Panc1 (cell line): ENCODE measurements at places on chromosomes 12 and 14. TPM values are rescaled to one million over a fixed set of nuclear protein-coding genes. Genes with fewer than 3 reads are reported as not detected.

DNA sequence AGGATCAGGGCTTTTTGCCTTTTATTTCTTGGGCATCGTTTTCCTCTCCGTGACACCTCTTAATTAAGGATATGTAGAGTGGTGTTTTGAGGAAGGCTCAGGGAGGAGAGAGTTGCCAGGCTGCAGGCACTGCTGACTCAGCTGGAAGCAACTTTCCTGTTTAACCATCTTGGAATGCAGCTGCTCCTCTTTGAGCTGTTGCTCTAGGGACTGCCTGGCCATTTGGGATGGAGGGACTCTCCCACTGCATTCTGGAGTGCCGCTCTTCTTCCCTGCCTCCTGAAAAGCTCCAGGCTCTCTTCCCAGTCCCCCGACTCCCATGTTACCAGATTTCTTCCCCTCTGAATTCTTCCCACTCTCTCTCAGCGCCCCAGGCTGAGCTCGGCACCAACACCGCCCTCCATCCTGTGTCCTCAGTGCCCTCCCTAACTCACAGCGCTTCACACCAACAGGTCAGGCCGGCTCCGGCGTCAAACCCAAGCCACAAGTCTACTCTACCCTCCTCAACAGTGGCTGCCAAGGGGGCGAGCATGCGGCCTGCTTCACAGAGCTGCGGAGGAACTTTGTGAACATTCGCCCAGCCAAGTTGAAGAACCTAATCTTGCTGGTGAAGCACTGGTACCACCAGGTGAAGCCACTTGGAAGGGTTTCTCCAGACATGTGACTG lies 5.9 kb downstream of the OAS3 start:
- no peak overlapping the region for H3K27ac ChIP-seq
- H3K4me1 ChIP-seq: peaks cover 8% of the 10 kb centered on the region; the same call in 1 of the 2 replicates
- H3K27me3 ChIP-seq: no peaks in the 10 kb centered on the region

DNA sequence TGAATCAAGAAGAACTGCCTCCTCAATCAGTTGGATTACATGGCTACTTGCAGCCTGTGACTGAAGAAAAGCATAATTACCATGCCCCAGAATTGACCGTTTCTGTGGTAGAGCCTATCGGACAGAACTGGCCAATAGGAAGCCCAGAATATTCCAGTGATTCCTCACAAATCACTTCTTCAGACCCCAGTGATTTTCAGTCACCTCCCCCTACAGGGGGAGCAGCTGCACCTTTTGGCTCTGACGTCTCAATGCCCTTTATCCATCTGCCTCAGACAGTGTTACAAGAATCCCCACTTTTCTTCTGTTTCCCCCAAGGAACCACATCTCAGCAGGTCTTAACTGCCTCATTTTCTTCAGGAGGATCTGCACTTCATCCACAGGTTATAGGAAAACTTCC lies 80.8 kb downstream of the RAD52 start:
- no peak overlapping the region for H3K27ac ChIP-seq
- H3K4me1 ChIP-seq: no peaks in the 10 kb centered on the region
- no peaks in the 10 kb centered on the region for H3K27me3 ChIP-seq
- H3K36me3 ChIP-seq: peaks cover 37% of the 10 kb centered on the region

- DNase-seq: peak; percentile 32
- H3K4me3 ChIP-seq: no peak overlapping the region
- peaks cover 7% of the 10 kb centered on the region for H3K27me3 ChIP-seq
- no peaks in the 10 kb centered on the region for H3K36me3 ChIP-seq
- H3K27ac ChIP-seq: no peak overlapping the region
Observed at GRCh38 chr12:66693901-66694513, 15.1 kb upstream of the GRIP1 start.

- H3K27me3 ChIP-seq: no peaks in the 10 kb centered on the region
- no peaks in the 10 kb centered on the region for H3K4me1 ChIP-seq
- no peak overlapping the region for H3K4me3 ChIP-seq
- H3K36me3 ChIP-seq: no peaks in the 10 kb centered on the region
- H3K27ac ChIP-seq: no peak overlapping the region
- DNase-seq: no peak
Observed at GRCh38 chr14:55913324-55914025, 204.7 kb upstream of the PELI2 start.

The HOXC12 gene
- total RNA-seq: 5.1 TPM

DNA sequence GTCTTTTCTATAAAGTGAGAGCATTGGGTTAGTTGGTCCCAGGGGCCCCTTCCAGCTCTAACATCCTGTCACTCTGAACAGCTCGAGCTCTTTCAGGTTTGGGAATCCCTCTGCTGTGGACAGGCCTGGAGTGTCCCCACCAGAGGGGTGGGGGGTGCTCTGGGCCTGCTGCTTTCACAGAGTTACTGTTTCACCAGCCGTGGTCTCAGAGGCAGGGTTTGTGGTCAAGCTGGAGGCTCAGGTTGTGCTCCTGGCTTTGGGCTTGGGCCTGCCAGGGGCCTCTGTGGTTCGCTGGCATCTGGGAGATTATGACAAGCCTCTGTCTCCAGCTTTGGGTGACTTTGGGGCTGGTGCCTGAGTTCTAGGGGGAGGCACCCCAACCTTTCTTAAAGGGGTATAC lies 59.6 kb downstream of the FBXL14 start:
- H3K27ac ChIP-seq: peak overlapping the region; percentile 49
- H3K4me3 ChIP-seq: no peak overlapping the region
- no peaks in the 10 kb centered on the region for H3K36me3 ChIP-seq
- H3K4me1 ChIP-seq: peaks cover 25% of the 10 kb centered on the region
- no peak for DNase-seq

The KANSL2 gene
- 36.9 TPM for total RNA-seq

- no peaks in the 10 kb centered on the region for H3K36me3 ChIP-seq
- H3K4me3 ChIP-seq: no peak overlapping the region
- H3K4me1 ChIP-seq: no peaks in the 10 kb centered on the region
- H3K27ac ChIP-seq: no peak overlapping the region
Observed at GRCh38 chr12:21715386-21715785, 57.7 kb upstream of the LDHB start.

- H3K4me1 ChIP-seq: no peaks in the 10 kb centered on the region
- H3K4me3 ChIP-seq: no peak overlapping the region
- no peak overlapping the region for H3K27ac ChIP-seq
- H3K36me3 ChIP-seq: no peaks in the 10 kb centered on the region
Observed at GRCh38 chr12:70121562-70121961, 121.7 kb upstream of the CNOT2 start.

GRCh38 chr12:58528271-58528670 lies 392.0 kb downstream of the LRIG3 start:
- DNase-seq: no peak
- H3K4me1 ChIP-seq: no peaks in the 10 kb centered on the region
- H3K27me3 ChIP-seq: no peaks in the 10 kb centered on the region
- no peak overlapping the region for H3K27ac ChIP-seq
- no peak overlapping the region for H3K4me3 ChIP-seq
- H3K36me3 ChIP-seq: no peaks in the 10 kb centered on the region

DNA sequence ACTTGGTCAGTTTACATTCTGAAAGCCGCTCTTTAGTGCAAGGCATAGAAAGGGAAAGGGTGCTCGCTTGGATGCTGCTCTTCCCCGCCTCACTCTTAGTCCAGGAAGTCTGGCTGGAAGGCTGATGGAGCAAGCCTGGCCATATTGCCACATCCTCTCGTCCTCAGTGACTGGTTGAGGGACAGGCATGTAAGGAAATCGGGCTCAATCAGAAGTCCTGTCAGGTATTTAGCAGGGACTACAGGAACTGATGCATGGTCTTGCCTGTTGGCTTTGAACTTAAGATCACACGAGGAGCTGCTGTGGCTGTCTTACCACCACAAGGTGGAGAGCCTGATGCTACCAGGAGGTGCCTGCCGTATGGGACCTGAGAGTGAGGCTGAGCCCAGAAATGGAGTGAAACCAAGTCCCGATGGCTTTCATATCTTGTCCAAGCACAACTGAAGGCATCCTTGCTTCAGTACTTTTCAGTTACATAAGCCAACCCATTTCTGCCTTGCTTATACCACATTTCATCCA lies 10.7 kb upstream of the C12orf75 start:
- H3K27ac ChIP-seq: no peak overlapping the region
- H3K36me3 ChIP-seq: no peaks in the 10 kb centered on the region
- DNase-seq: no peak
- H3K4me1 ChIP-seq: no peaks in the 10 kb centered on the region
- H3K27me3 ChIP-seq: no peaks in the 10 kb centered on the region

DNA sequence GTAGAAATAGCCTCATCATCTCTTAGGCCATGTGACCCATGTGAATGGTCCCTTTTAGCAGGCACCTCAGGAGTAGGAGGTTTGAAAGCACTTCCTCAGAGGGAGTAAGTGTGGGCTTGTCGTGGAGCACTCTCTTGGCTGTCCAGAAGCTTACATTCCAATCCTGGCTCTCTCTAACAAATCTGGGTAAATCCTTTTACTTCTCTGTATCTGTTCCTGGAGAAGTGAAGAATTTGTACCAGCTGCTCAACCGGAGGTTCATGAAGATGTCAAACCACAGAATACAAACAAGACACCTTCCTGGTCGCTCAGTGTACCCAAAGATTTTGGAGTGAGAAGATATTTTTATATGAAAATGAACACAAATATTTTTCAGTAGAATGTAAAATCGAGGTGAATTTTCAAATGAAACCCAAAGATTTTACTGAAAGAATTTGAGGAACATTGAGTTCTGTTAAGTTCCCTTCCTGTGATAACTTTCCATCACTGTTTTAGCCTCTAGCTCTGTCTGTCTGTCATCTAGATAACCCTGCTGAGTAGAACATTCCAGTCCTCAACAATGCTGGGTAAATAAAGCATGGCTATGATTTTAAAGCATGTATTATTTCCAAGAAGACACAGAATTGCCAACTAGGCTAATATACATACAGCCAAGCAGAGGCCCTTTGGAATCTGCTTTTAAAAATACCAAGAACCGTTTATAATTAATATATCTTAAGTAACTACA lies 263.9 kb upstream of the RGS6 start:
- H3K4me1 ChIP-seq: no peaks in the 10 kb centered on the region
- no peaks in the 10 kb centered on the region for H3K27me3 ChIP-seq
- no peak overlapping the region for H3K27ac ChIP-seq
- H3K4me3 ChIP-seq: no peak overlapping the region
- no peak for DNase-seq
- no peaks in the 10 kb centered on the region for H3K36me3 ChIP-seq

DNA sequence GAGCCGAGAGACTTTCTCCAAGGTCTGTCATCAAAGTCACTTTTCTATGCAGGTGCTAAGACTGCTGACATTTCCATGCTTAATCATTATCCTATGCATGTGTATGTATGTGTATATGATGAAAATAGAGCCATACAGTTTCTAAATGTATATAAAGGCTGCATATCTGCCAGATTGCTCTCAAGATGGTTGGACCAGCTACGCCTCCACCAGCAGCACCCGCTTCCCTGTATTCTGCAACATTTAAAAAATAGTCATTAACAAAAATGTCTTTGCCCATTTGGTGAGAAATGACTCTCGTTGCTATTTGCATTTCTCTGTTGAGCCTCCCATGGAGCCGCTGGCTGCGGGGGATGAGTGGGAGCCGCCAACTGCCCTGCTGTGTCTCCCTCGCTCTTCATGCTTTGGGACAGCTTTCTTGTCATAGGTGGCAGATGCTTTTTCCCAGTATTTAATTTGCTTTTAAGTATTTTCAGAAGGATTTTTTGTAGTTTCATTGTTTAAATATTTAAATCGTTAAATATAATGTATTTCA lies 54.7 kb downstream of the DYNC1H1 start:
- H3K4me3 ChIP-seq: no peak overlapping the region
- no peak overlapping the region for H3K27ac ChIP-seq
- H3K4me1 ChIP-seq: no peaks in the 10 kb centered on the region
- no peak for DNase-seq
- peaks cover 25% of the 10 kb centered on the region for H3K36me3 ChIP-seq

The MRPL52 gene
- 89.5 TPM for total RNA-seq

The STON2 gene
- 0.36 TPM for total RNA-seq

The RTL1 gene
- total RNA-seq: not detected

DNA sequence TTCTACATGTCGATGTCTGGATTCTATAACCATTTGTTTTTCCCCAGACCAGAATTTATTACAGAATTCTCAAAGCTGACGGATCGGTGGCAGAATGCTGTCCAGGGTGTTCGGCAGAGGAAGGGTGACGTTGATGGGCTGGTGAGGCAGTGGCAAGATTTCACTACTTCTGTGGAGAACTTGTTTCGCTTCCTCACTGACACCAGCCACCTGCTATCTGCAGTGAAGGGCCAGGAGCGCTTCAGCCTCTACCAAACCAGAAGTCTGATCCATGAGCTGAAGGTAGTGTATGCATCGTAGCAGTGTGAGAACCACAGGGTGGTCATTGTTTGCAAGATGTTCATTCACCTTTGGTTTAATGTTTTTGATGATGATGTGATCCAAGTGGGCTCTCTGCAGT lies 124.0 kb downstream of the ESR2 start:
- no peak overlapping the region for H3K27ac ChIP-seq
- DNase-seq: no peak
- no peaks in the 10 kb centered on the region for H3K27me3 ChIP-seq
- H3K4me1 ChIP-seq: no peaks in the 10 kb centered on the region
- no peak overlapping the region for H3K4me3 ChIP-seq
- no peaks in the 10 kb centered on the region for H3K36me3 ChIP-seq

The HOXC4 gene
- total RNA-seq: 22.7 TPM
